CD4-positive, alpha-beta T cell (primary cell): ENCODE measurements at places on chromosomes 11 and 22.

- no peak for DNase-seq
These were observed 3.0 kb upstream of the YPEL4 start for GRCh38 chr11:57652662-57653061.

DNA sequence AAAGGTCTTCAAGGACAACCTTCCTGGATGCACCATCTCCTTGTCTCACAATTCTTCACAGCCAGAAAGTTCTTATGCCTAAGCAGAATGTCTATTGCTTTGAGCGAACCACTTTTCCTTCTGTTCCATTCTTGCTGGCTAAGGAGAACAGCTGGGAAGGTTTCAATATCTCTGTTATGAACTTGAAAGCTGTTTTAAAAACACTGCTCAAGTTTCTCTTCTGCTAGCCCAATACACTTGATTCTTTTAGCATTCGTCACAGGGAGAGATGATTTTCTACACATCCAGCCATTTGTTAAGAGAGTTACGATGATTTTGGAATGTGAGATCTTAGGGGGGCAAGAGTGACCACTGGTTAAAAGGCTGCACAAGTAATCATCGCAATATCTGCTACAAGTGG lies 249.3 kb downstream of the KIRREL3 start:
- DNase-seq: no peak

GRCh38 chr22:40183029-40183581 lies 5.4 kb downstream of the TNRC6B start:
- DNase-seq: no peak

DNA sequence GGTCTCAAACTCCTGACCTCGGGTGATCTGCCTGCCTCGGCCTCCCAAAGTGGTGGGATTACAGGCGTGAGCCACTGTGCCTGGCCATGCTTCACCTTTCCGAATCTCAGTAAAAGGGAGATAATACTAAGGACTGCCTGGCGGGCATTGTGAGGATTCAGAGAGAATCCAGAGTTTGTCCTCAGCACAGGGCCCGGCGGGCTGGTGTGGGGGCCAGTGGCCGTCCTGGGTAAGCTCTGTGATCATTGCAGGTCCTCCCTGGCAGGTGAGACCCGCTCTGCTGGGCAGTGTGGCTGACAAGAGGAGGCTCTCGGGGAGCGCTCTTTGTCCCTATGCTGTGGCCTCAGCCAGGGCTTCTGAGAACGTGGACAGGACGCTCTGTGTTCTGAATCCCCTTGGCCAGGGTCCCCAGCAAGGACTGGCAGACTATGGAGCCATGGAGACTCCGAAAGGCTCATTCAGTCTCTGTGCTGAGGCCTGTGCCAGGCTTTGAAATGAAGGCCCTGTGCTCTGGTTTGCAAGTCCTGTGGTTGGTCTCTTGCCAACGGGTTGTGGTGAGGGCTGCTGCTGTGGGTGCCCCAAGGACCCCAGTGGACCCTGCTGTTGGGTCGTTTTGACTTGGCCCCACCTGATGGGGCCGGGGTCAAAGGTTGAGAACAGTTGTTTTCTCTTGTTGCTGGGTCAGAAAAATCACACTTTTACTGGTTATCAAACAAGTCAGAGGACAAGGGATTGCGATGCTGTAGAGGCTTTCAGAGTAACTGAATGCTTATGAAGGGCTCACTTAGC lies 2.1 kb downstream of the TPCN2 start:
- DNase-seq: no peak

GRCh38 chr11:113188371-113188834 lies 126.0 kb upstream of the TTC12 start:
- no peak for DNase-seq

GRCh38 chr22:46963672-46964545 lies 201.5 kb downstream of the TBC1D22A start:
- DNase-seq: no peak

DNA sequence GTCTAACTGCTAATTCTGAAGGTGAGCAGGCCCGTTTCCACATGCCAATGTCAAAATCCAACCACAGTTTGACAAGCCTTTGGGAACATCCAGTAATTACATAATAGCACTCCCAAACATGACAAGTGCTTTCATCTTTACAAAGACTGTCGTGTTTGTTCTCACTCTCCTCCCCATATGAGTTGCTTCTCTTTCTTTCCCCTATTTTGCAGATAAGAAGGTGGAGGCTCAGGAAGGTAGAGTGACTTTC lies 55.9 kb upstream of the CD44 start:
- DNase-seq: no peak
